ENCODE measurements at places on chromosomes 4 and X.

DNA sequence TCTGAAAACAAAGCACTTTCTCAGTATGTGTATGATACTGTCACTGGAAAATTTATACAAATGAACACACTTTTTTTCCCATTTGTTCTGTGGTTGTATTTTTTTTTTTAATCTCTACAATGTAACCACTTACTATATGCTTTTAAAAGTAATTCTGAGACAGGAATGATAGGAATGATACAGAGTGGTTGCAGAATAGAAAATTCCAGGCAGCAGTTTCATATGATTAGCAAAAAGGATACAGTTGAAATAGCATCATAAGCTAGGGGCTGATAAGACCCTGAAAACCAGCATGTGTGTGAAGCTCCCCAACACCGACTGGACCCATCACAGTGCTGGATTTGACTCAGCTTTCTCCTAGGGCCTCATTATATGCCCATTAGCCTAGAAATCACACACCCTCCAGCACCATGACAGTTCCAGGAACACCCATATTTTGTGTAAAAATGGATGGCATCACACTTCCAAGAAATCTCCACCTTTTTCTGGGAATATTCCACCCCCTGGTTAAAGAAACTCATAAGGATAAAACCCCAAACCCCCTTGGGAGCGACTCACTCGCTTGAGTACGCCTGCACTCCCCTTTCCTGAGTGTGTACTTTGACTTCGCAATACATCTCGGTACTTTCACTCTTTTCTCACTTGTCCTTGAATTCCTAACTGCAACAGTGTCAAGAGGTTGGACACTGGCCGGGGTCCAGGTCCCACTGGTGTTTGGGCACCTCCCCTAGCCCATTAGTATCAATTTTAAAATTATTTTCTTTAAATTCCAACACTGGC lies 77.4 kb upstream of the AGA start:
- DNase-seq, result no peak

GRCh38 chrX:101759000-101759399 lies 99.3 kb upstream of the ARMCX2 start:
- no peak for DNase-seq

GRCh38 chrX:14903891-14904290 lies 30.7 kb downstream of the MOSPD2 start:
- no peak for DNase-seq

DNA sequence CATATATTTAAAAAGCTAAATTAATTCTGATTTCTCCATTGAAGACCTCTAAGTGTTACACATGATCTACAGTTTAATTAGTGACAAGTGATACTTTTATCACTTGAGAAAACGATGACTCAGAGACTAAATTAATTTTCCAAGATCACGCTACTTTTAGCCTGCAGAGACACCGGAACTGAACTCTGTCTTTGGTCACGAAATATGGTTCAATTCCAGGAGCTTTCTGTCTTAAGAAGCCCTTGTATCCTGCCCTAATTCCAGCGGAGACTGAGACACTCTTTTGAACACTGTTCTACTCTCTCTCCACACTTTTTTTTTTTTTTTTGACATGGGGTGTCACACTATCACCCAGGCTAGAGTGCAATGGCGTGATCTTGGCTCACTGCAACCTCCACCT lies 63.6 kb downstream of the IRF2 start:
- DNase-seq, result no peak

DNA sequence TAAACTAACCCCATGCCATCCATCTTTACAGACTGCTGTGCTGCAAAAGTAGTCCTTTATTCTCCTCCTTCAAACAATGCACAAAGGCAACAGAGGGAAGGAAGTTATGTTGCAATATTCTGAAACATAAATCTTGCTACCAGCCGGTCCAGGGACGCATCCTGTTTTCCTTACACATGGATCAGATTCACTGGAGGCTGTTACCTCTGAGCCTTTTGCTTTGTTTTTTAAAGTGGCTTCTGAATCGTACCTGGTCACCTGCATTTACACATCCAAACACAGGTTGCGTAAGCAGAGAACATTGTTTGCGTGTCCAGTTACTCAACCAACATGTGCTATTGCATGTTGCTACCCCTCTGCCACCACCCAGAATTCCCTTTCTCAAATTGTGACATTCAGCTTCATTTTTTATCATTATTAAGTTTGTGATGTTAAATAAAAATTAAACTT lies 8.8 kb downstream of the PPARGC1A start:
- no peak for DNase-seq

DNA sequence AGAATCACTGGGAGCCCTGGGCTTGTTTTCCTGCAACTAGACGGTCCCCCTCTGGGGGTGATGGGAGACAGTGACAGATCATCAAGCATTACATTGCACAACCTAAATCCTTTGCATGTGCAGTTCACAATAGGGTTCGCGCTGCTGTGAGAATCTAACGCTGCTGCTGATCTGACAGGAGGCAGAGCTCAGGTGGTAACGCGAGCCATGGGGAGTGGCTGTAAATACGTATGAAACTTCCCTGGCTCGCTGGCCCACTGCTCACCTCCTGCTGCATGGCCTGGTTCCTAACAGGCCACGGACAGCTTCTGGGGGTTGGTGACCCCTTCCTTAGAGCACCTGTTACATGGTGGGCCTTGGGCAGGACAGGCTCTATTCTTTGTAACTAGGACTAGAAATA lies 10.4 kb downstream of the PAQR3 start:
- no peak for DNase-seq

DNA sequence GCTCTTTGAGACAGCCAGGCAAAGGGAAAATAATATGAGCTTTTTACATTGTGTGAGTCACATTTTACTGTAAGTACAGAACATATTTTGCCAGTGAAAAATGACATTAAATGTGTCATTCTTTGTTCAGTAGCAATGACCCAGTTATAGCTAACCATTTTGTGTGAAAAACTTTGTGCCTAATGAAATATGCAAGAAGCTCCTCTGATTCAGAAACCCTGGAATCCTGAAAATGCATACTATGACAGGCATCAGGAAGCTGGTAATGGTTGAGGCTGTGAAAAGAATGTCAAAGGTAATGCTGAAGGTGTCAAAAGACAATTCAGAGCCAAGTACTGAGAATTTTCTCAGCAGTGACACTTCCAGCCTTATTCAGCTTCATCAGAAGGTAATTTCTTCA lies 549.5 kb upstream of the SMIM31 start:
- DNase-seq, result no peak

- peak; percentile 8 for DNase-seq
These were observed at the start of the genes DHRSX and ZBED1 for GRCh38 chrX:2500803-2501558. DHRSX (minus strand) TSS chrX:2500976; CDS start chrX:2500925, 51 bp downstream. ZBED1 (minus strand) TSS chrX:2500976; CDS start chrX:2490719, 10,257 bp downstream.

- DNase-seq, result no peak
These were observed 6.8 kb downstream of the ANXA3 start for GRCh38 chr4:78558410-78558809.

- no peak for DNase-seq
These were observed 9.7 kb downstream of the GIMD1 start for GRCh38 chr4:106358899-106359298.

DNA sequence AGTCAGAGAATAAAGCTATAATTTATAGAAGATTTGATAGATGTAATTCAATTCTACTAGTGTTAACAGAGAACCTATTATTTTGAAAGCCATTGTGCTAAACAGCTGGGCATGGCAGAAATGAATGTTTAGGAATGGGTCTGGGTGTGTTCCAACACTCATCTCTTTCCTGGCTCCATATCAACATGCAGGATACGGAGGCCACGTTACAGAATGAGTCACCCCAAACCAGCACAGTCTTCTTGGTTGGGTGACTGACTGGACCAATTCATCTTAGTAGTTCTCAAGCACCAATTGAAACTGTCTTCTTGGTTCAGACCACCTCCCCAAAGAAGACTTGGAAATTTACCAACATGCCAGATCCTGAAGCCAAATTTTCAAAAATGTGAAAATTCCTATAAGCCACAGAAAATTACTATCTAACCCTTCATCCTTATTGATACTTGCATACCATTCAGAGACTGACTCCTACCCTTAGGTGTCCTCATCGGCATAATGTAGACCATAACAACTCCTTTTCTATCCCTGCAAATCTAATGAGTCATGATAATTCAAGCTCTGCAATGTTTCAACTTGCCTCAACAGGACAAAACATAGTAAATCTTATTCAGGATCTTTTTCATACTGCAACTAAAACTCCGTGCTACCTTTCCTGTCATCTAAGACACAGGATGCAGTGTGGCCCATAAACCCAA lies 52.0 kb upstream of the ATOH1 start:
- DNase-seq, result no peak

DNA sequence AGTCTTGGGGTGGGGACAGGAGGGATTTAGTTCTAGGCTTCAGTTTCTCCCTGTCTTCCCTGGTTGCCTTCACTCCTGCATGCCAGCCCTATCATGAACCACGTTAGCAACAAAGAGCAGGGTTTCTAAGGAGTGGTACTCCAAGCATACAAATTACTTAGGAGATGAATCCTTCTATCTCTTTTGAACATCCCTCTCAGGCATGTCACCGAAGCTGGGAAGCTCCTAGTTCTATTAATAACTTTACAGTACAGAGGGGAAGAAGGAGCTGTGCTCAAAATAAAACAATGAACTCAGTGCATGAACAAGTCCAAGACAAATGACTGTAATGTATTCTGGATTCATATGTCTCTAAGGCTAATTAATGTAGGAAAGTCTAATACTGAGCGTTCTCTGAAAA lies 450.6 kb upstream of the RASGEF1B start:
- no peak for DNase-seq

DNA sequence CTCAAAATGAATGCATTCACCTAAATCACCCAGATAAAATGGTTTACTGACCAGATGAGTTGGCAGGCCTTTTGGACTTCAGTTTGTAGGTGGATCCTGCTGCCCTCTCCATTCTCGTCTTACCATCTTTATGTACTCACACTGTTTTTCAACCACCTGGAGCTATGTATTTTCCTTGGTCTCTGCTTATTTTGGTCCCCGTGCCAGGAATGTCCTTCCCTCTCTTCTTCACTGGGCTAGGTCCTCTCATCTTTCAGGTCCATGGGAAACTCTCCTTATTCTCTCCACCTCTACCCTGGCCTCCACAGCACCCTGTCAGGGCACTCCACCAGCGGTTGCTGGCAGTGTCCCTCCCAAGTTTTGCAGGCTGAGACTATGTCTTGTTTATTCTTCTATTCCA lies 2.6 kb downstream of the GPRIN3 start:
- no peak for DNase-seq

GRCh38 chr4:94959307-94959706 lies 201.6 kb downstream of the BMPR1B start:
- no peak for DNase-seq

DNA sequence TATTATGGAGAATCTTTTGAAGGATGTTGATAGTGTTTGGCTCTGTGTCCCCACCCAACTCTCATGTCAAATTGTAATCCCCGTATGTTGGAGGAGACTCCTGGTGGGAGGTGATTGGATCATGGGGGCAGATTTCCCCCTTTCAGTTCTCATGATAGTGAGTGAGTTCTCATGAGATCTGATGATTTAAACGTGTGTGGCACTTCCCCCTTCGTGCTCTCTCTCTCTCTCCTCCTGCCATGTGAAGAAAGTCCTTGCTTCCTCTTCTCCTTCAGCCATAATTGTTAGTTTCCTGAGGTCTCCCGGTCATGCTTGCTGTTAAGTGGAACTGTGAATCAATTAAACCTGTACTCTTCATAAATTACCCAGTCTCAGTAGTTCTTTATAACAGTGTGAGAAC lies 166.1 kb upstream of the NUDT6 start:
- no peak for DNase-seq

DNA sequence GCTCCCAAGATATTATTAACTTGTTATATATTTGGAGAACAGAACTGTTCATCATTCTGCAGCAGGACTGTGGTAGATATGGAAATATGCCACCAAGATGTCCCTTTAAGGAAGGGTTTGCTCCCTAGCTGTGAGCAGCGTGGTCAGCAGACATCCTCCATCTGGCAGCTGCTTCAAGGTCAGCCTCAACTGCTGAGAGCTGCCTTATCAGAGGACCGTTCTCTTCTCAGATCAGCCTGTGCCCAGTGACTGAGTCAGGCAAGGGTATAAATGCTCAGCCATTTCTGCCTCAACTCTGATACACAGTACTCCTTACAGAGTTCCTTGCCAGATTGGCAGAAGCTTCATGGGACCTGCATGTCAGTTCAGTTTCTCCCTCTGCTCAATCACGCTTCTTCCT lies 63.4 kb upstream of the MAGEB2 start:
- no peak for DNase-seq

DNA sequence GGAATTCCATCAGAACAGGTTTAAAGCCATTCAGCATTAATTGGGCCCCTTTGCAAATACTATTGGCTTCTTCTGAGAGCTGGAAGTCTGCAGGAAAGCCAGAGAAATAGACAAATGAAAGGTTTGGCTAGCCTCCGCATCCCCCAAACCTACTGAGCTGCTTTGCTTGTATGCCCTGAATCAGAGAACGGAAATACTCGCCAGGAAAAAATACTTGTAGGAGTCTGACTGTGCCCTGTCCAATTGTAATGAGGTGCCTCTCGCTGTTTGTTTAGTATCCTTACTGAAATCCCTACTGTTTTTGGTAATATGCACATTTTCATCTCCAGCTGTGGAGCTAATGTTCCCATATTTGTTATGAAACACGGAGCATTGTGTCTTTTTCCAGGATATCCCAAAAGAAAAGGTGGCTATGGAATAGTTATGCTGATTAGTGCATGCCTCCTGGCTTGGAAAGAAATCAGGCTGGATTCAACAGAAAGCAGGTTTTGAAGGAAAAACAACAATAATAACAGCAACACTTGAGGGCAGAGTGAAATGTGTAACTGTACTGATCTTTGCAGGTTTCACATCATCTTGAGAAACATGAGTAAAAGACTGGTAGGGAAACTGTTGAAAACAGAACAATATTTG lies 50.7 kb upstream of the NLGN4X start:
- no peak for DNase-seq

- no peak for DNase-seq
These were observed 47.0 kb upstream of the SLC34A2 start for GRCh38 chr4:25608644-25609043.

GRCh38 chr4:80839792-80840191 lies 190.7 kb upstream of the BMP3 start:
- no peak for DNase-seq

DNA sequence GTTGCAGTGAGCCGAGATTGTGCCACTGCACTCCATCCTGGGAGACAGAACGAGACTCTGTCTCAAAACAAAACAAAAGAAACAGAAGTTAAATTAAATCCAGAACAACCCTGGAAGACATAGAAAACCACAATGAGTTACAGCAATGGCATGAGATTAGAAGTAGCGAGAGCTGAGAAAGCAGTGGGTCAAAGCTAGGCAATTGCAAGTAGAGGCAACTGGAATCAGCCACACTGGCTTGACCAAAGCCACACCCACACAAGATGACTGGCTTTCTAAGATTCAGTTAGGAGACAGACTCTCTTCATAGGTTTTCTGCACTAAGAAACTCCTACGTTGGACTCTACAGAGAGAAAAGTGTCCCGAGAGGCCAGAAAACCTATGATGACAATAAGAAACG lies 443.0 kb downstream of the GPM6A start:
- no peak for DNase-seq

All from stimulated activated CD8-positive, alpha-beta memory T cell treated with anti-CD3 and anti-CD28 coated beads, Interleukin-7, amount 100 ng/mL, for 1 hour (primary cell).